ENCODE measurements at places on chromosomes 13 and 19. TPM values are rescaled to one million over a fixed set of nuclear protein-coding genes. Genes with fewer than 3 reads are reported as not detected.

The NLRP11 gene
- total RNA-seq, result not detected

The MISP gene
- 50.0 TPM for total RNA-seq

The ZSCAN1 gene
- not detected for total RNA-seq

The ESD gene
- total RNA-seq, result 138 TPM

The ETFB gene
- total RNA-seq, result 82.2 TPM

The SYCN gene
- total RNA-seq, result not detected

The TEX26 gene
- total RNA-seq, result not detected

The LCP1 gene
- 4.7 TPM for total RNA-seq

The HPN gene
- not detected for total RNA-seq

The CALR3 gene
- not detected for total RNA-seq

The NPAS1 gene
- 0.44 TPM for total RNA-seq

The ATP4A gene
- total RNA-seq, result not detected

The DCT gene
- total RNA-seq, result not detected

The LGI4 gene
- not detected for total RNA-seq

The ZNF135 gene
- total RNA-seq, result 1.9 TPM

The C2CD4C gene
- 5.2 TPM for total RNA-seq

The DGKH gene
- total RNA-seq, result 11.5 TPM

The CGB5 gene
- not detected for total RNA-seq

The LILRB5 gene
- not detected for total RNA-seq

The KLK12 gene
- not detected for total RNA-seq

The SLC25A42 gene
- total RNA-seq, result 2.7 TPM

The LRRC25 gene
- total RNA-seq, result not detected

The PROZ gene
- not detected for total RNA-seq

The GAPDHS gene
- not detected for total RNA-seq

The CCDC8 gene
- 41.6 TPM for total RNA-seq

The CYP2S1 gene
- 10.8 TPM for total RNA-seq

The SIGLEC12 gene
- total RNA-seq, result not detected

The ZNF99 gene
- total RNA-seq, result not detected

The RGL3 gene
- total RNA-seq, result not detected

The SLC15A1 gene
- total RNA-seq, result not detected

The CEACAM4 gene
- total RNA-seq, result not detected

The FARP1 gene
- 21.5 TPM for total RNA-seq

The FUT2 gene
- total RNA-seq, result 3.7 TPM

The ZNF528 gene
- 7.8 TPM for total RNA-seq

The ADGRE1 gene
- not detected for total RNA-seq

The ALKBH6 gene
- 20.2 TPM for total RNA-seq

Measured in foreskin keratinocyte (primary cell).